Astrocyte (in vitro differentiated cells and primary cell): ENCODE measurements at places on chromosomes 7 and 10.

DNA sequence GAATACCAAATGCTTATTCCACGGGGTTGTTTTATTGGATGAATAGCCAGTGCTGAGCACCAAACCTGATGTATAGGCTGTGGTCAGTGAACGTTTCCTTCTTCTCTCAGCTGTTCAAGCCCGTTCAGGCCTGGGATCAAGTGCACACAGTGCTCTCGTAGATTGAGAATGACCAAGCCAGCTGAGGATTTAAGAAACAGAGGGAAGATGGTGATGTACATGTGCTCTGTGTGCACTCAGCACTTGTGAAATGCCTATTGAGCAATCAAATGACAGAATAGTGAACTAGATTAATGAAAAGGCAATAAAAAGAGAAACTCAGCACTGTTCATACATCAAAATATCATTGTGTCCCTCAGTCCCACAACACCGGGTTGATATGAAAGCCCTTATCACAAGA, 302.5 kb downstream of the BMPER start:
- no peak for DNase-seq

DNA sequence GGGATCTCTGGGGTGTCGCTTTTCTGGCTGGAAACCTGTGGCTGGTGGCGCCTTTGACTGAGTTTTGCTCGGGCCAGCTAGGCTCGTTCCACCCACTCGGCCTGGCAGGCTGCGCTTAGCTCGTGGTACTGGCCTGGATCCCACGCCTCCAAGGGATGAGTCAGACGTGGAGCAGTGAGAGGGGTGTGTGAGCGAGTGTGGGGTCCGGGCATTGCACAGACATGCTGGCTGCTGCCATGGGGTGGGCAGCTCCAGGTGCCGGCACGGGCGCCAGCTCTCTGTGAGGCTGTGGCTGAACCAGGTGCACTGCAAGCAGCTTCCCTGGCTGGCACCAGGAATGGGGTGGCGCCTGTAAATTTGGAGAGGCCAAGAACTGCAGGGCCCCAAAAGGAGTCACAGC, 63.1 kb upstream of the CACNA2D1 start:
- DNase-seq: peak; percentile 64

GRCh38 chr10:110005719-110006118, 2.1 kb upstream of the ADD3 start:
- peak; percentile 67 for DNase-seq

- DNase-seq: peak; percentile 82
These were observed 238.1 kb downstream of the BMPER start for GRCh38 chr7:34143402-34143801.

DNA sequence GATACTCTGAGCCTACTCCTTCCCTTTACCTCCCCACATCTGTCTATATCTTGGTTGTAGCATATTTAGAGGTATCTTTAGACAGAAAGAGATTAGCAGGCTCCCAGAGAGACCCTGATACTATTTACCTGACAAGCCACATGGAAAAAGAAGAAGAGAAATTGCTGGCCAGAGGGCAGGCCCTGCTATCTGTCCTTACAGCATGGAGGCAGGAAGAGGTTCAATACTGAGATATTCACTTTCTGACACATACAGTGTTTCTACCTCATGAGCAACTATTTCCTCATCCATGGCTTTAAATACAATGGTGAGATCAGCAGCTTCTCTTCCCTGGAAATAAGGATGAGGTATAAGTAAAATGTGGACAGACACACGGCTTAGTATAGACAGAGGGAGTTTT, 33.9 kb upstream of the TSPAN13 start:
- no peak for DNase-seq

DNA sequence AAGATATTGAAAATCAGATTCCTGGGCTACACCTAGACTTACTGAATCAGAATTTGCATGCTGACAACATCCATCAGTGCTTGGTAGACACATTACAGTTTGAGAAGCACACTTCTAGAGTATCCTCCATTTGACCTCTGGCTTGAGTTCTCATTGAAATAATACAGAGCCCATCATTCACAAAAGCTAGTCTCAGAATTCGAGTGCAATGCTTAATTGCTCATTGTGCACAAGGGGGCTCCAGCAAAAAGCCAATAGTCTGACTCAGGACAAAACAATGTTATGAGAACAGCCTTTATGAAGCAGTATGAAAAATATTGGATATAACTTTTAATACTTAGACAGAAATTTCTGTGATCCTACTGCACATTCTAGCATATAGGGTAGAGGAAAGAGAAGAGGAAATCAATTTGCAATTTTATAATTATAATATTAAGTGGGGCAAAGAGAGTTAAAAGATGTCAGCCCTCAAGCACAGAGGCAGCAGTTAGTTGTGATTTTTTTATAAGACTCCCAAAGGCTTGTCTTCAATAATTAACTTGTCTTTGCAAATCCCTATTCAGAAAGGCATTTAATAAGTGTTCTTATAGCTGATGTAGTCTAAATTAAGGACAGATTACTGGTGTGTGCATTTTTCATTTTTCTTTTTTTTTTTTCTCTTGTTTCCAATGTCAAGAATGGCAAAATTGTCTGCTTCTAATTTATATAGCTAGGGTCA, 105.8 kb upstream of the ANK3 start:
- DNase-seq: peak; percentile 61

DNA sequence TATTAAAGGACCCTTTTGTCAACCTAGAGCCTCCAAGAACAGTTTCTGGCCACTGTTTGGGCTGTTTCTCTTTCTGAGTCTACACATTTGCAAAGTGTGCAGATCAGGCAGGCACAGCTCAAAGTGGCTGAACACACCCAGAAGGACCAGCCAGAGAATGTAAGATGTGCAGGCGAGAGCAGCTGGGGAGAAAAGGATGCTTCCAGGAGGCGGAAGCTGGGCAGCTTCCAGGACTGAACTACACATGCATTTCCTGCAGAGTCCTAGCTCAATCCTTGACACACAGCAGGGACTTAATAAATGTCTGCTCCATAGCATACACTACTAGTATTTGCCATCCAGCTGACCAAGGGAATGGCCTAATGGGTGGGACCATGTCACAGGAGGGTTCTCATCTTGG, 70.9 kb downstream of the CTBP2 start:
- DNase-seq: no peak

DNA sequence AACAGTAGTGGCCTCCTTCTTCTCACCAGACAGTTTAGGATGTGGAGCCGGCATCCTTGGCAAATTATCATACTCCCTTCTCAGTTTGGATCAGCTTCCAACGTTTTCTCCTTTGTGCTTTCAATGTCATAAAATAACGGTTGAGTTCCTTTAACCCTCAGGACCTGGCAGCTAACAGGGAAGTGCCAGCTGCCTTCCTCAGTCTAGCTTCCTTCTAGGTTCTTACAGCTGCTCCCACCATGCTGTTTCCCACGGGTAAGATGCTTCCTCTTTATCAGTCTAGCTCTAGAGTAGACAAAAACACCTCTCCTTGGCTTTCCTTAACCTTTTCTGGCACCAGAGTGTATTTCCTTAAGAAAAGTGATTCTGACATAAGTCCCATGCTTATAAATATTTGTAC, 33.2 kb downstream of the BLVRA start:
- no peak for DNase-seq
